Smooth muscle cell of trachea (primary cell): ENCODE measurements at places on chromosomes 5 and 9. TPM values are rescaled to one million over a fixed set of nuclear protein-coding genes. Genes with fewer than 3 reads are reported as not detected.

The PCDHGA2 gene
- 3.3 and 6.6 TPM in 2 replicates for total RNA-seq

The SLC25A2 gene
- total RNA-seq, result 0.50 and 1.0 TPM in 2 replicates

The PCDHGC5 gene
- 7.9 and 8.1 TPM in 2 replicates for total RNA-seq

The RANBP17 gene
- total RNA-seq, result 0.83 and 6.8 TPM in 2 replicates

The PCDHB8 gene
- 0.50 TPM in 1 of 2 replicates, not detected in the other for total RNA-seq

The PCDHB16 gene
- 0.15 and 0.50 TPM in 2 replicates for total RNA-seq

The GBGT1 gene
- total RNA-seq, result 3.1 and 5.6 TPM in 2 replicates

The TMEFF1 gene
- 2.9 and 5.1 TPM in 2 replicates for total RNA-seq

The SPATA31D4 gene
- not detected in 2 replicates for total RNA-seq

The SPATA6L gene
- 0.15 and 0.17 TPM in 2 replicates for total RNA-seq

The IL17B gene
- not detected in 2 replicates for total RNA-seq

The SLC6A18 gene
- not detected in 2 replicates for total RNA-seq

The EXOSC3 gene
- 31.3 and 33.4 TPM in 2 replicates for total RNA-seq

The DNM1 gene
- 83.0 and 86.0 TPM in 2 replicates for total RNA-seq

The PCDHB7 gene
- under 0.01 and 0.66 TPM in 2 replicates for total RNA-seq

The NMUR2 gene
- total RNA-seq, result not detected in 2 replicates

The NIM1K gene
- total RNA-seq, result 5.4 and 9.1 TPM in 2 replicates

The RASEF gene
- 0.44 and 0.50 TPM in 2 replicates for total RNA-seq

The GPR107 gene
- 31.1 and 37.2 TPM in 2 replicates for total RNA-seq

The OR1N1 gene
- total RNA-seq, result not detected in 2 replicates

The UGT3A2 gene
- not detected in 2 replicates for total RNA-seq

The TMEM174 gene
- total RNA-seq, result not detected in 2 replicates
